ENCODE measurements at places on chromosomes 6 and 20.
A peak's percentile ranks its signal among the peaks of the same experiment; 100 is the strongest.

- no peak for DNase-seq
These were observed 29.8 kb upstream of the PCSK2 start for GRCh38 chr20:17197041-17197440.

DNA sequence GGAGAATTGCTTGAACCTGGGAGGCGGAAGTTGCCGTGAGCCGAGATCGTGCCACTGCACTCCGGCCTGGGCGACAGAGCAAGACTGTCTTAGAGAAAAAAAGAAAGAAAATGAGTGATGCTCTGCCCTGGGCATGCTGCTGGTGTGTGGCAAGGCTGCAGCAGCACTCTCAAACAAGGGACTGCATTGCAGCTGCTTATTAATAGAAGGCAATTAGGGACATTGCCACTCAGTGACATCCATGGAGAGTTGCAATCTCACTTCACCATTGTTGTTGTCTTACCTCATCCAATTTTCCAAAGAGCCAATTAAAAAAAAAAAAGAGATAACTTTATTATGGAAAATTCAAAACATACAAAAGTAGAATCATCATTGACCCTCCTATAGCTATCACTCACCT is 131.1 kb downstream of the LRRC1 start:
- no peak for DNase-seq

DNA sequence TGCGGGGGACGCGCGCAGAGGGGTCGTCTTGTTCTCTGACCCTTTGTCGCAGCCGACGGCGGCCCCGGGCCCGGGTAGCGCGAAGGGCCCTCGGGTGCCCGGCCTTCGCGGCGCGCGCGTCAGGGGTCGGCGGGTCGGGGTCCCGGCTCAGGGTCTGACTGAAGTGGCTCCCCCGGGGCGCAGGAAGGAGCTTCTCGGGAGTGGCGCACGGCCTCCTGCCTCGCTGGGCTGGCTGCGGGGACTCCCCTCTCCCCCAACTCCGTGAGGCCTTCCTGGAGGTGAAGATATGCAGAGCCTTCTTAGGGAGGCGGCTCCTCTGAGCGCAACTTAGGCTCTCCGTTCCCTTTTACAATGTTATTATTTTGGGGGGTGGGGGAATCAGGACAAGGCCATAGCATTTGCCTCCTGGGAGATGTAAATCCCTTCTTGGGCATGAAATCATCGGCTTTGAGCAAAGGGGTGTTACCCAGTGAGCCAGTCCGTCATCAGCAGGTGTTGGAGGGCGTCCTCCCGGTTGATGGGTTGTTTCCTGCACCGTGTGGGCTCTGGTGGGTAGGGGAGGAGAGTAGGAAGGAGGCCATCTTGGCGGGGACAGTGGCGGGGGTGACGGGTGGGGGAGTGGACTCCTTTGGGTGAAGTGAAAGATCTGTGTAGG is 523 bp downstream of the CDS2 start:
- DNase-seq = no peak

- DNase-seq = no peak
These were observed 63.5 kb downstream of the TBXT start for GRCh38 chr6:166104107-166104506.

- no peak for DNase-seq
These were observed 42.5 kb downstream of the SLC2A4RG start for GRCh38 chr20:63782051-63782471.

GRCh38 chr20:48787861-48788375 is 39.9 kb downstream of the PREX1 start:
- DNase-seq = peak; percentile 60

DNA sequence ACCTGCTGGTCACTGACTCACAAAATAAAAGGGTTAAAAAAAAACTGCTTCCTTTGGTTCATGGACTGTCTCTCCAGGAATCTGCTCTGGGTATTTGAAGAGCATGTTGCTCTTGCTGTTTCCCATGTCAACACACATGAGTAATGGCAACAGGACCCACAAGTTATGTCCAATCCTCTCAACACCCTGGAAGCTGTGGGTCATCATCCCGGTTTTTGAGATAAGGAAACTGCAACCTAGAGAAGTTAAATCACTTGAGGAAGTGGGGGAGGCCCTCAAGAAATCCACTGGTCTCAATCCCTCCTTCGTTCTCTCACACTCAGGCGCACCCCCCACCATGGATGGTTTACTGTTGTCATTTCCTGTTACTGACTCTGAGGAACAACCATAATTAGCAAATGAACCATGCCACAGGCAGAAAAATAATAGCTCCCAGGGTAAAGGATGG is 12.4 kb downstream of the MAP1LC3A start:
- DNase-seq = peak; percentile 33

GRCh38 chr20:47343007-47343472 is 13.5 kb downstream of the ZMYND8 start:
- no peak for DNase-seq

DNA sequence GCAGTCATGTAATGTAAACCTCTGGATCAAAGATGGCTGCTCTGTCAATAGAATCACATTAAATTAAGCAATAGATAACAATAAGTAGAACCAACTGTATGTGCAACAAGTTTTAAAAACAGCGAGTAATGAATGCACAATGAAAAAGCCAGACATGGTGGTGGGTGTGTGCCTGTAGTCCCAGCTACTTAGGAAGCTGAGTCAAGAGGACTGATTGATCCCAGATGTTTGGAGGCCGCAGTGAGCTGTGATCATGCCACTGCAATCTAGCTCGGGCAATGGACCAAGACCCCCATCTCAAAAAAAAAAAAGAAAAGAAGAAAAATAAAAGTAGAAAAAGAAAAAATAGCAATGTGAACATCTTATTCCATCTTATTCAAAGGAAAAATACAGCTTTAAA is 558.7 kb upstream of the MMS22L start:
- DNase-seq = peak; percentile 38

DNA sequence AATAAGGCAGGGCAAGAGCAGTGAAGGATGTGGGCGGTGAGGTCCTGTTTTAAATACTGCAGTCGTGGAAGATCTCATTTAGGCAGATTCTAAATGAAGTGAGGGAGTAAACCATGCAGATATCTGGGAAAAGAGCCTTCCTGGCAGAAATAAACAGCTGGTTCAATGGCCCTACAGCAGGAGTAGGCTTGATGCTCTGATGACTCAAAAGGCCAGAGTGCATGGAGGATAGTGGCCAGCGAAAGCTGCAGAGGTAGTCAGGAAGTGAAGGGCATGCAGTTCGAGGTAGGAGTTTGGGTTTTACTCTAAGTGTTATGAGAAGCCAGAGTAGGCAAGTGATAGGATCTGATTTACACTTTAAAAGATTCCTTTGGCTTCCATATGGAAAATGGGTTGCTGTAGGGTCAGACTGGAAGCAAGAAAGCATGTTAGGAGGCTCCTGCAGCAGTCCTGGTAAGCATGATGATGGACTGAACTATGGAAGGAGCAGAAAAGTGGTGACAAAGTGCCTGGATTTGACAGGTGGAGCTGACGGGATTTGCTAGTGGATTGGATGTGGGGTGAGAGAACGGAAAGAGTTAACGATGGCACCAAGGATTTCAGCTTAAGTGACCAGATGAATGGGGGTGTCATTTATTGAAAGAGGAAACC is 150.0 kb downstream of the GJA10 start:
- no peak for DNase-seq

GRCh38 chr6:143501851-143502250 is 9.7 kb downstream of the FUCA2 start:
- no peak for DNase-seq

- no peak for DNase-seq
These were observed 26.3 kb downstream of the PRDM1 start for GRCh38 chr6:106112433-106112832.

DNA sequence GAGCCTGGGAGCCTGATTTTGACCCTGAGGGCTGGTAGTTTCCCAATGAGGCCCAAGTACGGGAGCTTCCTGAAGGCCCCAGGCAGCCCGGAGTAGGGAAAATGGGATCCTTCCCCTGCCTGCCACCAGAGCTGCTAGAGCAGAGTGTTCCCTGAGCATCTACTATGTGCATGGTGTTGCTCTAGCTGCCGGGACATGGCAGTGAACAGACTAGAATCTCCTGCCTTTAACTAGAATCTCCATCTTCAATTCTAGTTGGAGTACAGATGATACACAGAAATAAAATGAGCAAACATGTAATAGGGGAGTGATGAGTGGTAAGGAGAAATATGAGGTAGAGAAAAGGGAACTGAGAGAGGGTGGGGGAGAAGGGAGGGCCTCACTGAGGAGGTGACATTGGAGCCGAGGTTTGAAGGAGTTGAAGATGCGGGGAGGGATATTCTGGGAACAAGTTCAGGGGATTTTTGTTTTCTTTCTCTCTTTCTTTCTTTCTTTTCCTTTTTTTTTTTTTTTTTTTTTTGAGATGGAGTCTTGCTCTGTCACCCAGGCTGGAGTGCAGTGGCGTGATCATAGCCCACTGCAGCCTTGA is 18.5 kb downstream of the VSTM2L start:
- no peak for DNase-seq
